DMS79 (cell line): ENCODE measurements at places on chromosomes 4 and X.
A peak's percentile ranks its signal among the peaks of the same experiment; 100 is the strongest.

DNA sequence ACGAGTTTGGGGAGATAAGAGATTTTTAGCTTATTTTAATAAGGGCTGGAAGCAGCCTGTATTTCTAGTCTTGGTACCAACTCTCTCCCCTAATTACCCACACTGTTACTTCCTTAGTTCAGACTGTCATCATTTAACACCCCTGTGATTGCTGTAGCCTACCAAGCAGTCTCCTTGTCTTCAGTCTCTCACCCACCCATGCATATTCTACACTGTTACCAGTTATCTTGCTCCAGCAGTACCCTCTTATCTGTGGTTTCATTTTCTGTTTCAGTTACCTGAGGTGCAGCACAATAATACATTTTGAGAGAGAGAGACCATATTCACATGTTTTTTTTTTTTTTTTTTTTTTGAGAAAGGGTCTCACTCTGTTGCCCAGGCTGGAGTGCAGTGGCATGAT lies 80.2 kb downstream of the DIAPH2 start:
- no peak for DNase-seq

DNA sequence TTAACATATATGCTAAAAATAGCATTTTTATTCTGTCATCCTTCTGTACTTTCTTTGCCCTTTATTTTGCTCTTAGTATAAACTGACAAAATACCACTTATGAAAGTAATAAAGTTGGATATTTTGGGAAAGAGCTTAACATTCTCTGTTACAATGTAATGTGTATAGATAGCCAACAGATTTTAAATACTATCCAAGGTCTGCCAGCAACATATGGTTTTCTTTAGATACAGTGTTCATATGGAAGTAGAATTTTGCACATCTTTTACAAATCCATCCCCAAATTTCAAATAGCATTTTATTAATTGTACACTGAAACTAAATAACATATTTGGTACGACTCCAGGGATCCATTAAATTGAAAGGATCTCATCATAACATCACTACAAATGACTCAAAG lies 268.6 kb upstream of the PCDH18 start:
- no peak for DNase-seq

GRCh38 chr4:150215601-150216000 lies 137.4 kb downstream of the DCLK2 start:
- DNase-seq, result no peak

DNA sequence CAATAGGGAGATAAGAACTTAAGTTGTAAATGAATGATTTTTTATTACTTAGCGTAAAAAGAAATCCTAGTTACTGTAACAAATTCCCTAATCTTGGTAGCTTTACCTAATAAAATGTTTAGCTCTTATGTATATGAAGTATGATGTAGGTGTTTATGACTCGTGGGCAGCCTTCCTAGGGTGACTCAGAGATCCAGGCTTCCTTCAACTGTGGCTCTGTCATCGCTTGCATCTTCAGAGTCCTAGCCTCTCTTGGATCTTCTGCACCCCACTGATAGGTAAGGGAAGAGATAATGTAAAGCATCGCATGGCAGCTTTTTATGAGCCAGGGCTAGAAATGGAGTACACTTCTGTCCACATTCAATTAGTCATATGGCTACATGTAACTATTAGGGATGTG lies 165.6 kb upstream of the GLRA2 start:
- DNase-seq, result no peak

DNA sequence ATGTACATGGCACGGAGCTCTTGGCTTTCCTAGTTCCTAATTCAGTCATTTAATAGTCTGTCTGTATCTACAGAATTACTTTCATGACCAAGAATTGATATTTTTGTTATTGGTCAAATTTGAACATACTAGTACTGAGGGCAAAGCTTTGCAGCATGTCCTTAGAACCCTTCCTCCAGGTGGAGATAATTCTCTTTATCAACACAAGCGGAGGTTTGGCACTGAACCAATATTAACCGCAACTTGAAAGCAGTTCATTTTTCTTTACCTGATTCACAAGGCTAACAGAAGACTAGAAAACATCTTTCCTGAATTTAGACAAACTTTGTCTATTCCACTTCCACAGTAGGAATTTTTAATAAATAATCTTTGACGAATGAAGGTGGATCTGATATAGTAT lies 73.8 kb downstream of the TACR3 start:
- no peak for DNase-seq

DNA sequence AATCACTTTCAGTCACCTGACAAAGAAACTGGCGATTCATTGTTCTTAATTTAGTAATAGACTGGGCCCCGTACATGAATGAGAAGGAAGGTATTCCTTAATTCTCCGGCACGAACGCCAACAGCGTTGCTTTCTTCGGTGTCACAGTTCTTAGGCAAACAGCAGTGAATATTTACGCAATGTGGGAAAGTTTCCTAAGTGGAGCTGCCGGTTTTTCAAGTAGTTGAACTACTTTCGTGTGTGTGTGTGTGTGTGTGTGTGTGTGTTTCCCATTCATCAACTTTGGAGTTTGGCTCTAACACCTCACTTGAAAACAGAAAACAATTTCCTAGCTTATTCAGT lies 651 bp downstream of the NXT2 start:
- peak; percentile 15 for DNase-seq

- DNase-seq, result no peak
Measured at GRCh38 chrX:107227780-107228485, 21.5 kb downstream of the DNAAF6 start.

- DNase-seq, result no peak
Measured at GRCh38 chrX:140775211-140775610, 65.7 kb downstream of the LINC00632 start.

DNA sequence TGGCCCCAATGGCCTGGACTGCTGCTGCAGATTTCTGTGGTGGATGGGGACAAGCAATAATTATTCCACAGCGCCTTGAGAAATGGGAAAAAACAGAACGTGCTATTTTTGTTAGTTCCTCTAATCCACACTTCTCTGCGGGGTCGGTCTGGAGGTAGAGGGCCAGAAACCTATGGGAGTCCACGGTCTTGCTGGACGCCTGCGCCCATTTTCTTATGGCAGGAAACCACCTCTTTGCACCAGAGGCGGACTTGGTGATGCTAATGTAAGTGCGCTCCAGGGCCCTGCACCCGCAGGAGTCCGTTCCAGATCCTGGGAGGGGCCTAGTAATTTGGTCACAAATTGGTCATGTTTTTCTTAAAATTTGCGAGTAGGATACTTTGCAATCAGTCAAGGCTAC lies 25.9 kb upstream of the CLDN24 start:
- DNase-seq, result no peak

GRCh38 chr4:78953769-78954666 lies 14.8 kb upstream of the PAQR3 start:
- DNase-seq, result no peak

DNA sequence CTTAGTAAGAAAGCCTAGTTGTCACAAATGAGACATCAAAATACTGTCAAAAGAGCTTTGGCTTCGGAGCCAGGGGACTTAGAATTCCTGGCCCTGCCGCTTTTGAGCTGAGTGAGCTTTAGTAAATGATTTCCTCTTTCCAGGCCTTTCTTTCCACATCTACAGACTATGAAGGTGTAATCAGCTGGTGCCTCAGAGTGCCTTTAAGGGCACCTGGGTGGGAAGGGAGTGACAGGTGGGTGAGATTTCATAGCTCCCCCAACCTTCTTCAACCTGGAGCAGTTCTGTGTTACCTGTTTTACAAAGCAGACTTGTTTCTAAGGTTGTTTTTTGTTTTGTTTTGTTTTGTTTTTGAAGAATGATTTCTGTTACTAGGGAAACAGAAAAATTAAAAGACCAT lies 154.7 kb upstream of the BOD1L1 start:
- DNase-seq, result no peak

DNA sequence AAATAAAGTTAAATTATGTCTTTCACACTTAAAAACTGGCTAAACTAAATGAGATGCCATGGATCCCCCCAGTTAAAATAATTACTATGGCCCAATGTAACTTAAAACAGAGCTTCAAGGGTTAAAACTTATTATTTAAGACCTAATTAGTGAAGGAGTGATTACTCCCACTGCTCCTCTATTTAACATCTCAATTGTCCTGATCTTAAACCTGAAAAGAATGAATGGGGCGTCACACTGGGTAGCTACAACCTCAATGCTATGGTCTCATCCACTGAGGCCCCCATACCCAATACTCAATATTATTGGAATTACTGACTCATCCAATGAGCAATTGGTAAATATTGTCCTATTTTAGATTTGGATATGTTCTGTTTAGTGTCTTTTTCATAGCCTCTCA lies 21.1 kb upstream of the TMEM255A start:
- no peak for DNase-seq

- DNase-seq, result no peak
Measured at GRCh38 chrX:134013524-134013923, 28.1 kb upstream of the GPC3 start.

DNA sequence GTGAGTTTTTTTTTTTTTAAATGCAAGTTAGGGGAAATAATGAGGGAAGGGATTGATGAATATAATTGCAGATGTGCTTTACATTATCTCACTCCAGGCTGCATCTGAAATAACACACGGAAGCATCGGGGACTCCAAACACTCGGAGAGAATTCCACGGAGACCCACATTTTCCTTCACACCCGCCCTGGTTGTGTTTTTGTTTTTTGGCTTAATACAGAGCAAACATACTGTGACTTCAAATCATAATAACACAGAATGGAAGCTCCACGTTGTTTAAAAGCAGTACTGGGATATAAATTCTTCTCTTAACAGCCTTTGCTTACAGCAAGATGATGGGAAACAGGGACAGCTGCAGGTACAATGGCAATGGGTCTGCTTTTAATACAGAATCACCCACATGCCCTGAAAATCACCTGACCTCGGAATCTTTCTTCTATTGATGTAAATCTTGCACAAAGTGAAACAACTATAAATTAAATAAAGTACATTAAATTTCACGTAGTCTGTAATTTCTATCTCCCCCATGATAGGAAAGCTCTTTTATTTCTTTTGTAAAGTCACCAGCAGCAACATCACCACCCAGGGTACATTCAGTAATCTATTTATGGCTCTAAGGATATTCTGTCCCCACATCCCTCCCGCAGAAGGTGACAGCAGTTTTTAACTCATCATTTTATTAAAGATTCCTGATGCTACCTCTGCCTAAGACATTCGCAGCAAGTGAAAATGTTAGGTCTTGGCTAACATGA lies 119.3 kb downstream of the ZNF827 start:
- DNase-seq, result no peak

GRCh38 chrX:134566506-134566905 lies 91.8 kb downstream of the PLAC1 start:
- no peak for DNase-seq

DNA sequence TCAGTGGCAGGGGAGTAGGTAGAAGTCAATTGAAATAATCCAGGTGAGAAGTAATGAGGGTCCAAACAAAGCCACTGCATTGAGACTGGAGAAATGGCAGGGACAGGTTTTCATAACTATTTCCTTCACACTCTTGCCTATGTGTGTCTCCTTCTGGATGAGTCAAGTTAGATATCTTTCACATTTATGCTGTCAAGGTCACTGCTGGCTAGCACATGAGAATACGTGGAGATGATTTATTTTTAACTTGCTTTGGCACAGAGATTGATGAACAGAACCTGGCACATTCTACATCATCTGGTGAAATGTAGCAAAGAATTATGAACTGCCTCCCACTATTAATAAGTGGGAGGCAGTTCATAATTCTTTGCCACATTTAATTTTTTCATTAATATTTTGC lies 66.7 kb upstream of the BOD1L1 start:
- no peak for DNase-seq

GRCh38 chrX:135383249-135383648 lies 38.5 kb upstream of the SMIM10L2A start:
- no peak for DNase-seq

- peak; percentile 4 for DNase-seq
Measured at GRCh38 chr4:185637163-185637875, 102.0 kb upstream of the PDLIM3 start.

- no peak for DNase-seq
Measured at GRCh38 chrX:39676434-39676833, 421.3 kb downstream of the BCOR start.

GRCh38 chr4:81984746-81985145 lies 389.0 kb downstream of the HNRNPD start:
- DNase-seq, result no peak

- no peak for DNase-seq
Measured at GRCh38 chr4:114378305-114378903, 220.2 kb upstream of the UGT8 start.

DNA sequence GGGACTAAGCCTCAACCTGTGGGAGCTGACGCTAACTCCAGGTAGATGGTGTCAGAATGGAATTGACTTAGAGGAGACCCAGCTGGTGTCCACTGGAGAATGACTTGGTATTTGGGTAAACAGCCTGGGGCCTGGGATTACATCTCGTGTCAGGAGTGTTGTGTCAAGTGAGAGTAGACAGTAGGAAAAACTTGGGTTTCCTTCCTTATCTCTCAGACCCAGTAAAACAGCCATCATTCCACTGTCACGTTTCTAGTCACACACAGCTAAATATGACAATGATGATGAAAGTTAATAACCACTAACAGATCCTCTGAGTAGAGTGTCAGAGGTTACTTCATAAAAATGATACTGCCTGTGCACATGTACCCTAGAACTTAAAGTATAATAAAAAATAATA lies 13.8 kb downstream of the ZNF674 start:
- no peak for DNase-seq
